Endodermal cell (in vitro differentiated cells): ENCODE measurements at places on chromosomes 16 and 17. TPM values are rescaled to one million over a fixed set of nuclear protein-coding genes. Genes with fewer than 3 reads are reported as not detected.

DNA sequence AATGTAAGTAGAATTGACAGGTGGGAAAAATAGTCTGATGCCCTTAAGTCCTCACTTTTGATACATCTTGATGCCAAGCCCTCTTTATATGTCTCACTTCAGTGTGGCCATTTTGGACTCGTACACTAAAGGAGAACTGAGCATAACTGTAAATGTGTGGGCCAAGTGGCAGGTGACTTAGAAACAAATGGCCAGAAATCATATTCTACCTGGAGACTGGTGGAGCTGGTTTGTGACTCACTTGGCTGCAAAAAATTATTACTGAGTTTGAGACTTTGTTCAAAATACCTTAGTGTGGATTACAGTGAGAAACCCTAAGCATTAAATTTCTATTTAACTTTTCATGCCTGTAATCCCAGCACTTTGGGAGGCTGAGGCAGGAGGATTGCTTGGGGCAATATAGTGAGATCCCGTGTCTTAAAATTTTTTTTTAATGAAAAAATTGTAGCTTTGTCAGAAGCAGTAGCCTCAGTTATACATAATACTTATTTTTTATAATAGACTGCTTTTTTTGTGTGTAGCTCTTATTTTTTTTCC lies 5.0 kb downstream of the HAPSTR1 start:
- H3K27ac ChIP-seq: no peak overlapping the region
- H3K4me3 ChIP-seq: peak overlapping the region; percentile 88
- H3K4me1 ChIP-seq: peaks cover 10% of the 10 kb centered on the region
- peaks cover 80% of the 10 kb centered on the region for H3K36me3 ChIP-seq
- H3K27me3 ChIP-seq: no peaks in the 10 kb centered on the region
- peak; percentile 10 for DNase-seq

DNA sequence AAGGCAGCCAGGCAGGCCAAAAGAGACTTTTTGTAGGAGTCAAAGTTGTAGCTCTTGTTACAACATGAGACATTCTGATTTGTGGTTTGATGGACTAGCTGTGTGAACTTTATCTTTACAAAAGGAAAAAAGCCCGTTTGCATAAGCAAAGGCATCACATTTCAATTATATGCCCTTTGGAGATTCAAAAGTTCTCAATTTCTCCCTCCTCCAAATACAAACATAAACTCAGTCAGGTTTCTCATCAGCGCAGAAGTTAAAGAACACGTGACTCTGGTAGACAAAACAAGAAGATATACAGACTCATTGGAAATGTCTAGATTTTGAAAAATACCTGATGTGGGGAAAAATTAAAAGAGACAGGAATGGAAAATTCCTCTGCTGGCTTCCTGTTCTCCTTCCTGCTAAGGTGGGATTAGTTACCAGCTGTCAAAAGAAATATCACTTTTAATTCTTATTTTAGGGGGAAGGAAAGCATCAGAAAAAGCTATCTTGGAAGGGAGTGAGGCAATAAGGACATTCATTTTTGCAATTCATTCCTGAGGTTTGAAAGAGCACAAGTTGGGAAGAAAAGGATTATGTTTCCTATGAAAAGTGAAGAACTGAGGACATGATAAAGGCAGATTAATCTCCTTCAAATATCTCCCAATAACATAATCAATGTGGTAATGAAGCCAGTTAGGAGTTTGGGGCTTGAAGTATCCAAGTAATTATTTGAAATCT lies 4.6 kb upstream of the KCNJ16 start:
- H3K4me3 ChIP-seq: no peak overlapping the region
- peaks cover 6% of the 10 kb centered on the region for H3K4me1 ChIP-seq
- no peaks in the 10 kb centered on the region for H3K36me3 ChIP-seq
- H3K27me3 ChIP-seq: no peaks in the 10 kb centered on the region
- DNase-seq: no peak

GRCh38 chr17:43360376-43360738 lies 38.4 kb upstream of the ARL4D start:
- no peaks in the 10 kb centered on the region for H3K36me3 ChIP-seq
- no peak for DNase-seq
- H3K4me3 ChIP-seq: peak overlapping the region; percentile 78
- no peaks in the 10 kb centered on the region for H3K27me3 ChIP-seq
- no peaks in the 10 kb centered on the region for H3K4me1 ChIP-seq

GRCh38 chr17:76840443-76840767 lies 27.8 kb upstream of the MGAT5B start:
- DNase-seq: peak; percentile 78
- H3K27me3 ChIP-seq: peaks cover 19% of the 10 kb centered on the region
- H3K27ac ChIP-seq: no peak overlapping the region
- H3K4me3 ChIP-seq: no peak overlapping the region
- H3K4me1 ChIP-seq: peaks cover 3% of the 10 kb centered on the region

DNA sequence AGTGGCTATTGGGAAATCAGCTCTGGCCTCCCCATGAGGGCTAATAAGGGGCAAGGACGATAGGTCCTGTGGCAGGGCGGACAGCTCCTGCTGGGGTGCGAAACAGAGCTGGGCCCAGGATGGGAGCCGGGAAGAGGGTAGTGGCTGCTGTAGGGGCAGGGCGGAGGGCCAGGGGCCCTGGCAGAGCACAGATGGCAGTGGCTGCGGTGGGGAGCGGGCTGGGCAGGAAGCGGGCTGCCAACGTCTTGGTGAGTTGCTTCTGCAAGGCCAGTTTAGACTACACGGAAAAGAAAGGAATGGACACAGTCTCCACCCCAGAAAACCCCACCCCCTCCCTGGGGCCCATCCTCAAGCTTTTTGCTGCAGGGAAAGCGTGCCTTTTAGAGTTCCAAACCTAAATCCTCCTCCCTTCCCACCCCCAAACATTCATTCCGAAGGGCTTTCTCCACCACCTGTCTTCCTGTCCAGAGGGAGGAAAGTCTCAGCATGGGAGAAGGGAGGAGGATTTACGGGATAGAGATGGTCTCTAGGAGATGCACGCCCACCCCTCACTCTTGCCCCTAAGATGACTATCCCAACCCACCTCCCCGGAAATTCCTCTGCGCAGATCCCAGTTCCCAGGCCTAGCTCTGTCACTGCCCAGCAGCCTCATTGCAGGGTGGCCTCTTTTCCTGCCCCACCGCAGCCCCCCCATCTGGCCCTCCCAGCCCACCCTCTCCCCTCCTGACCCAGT lies 7.1 kb downstream of the NKIRAS2 start:
- H3K27me3 ChIP-seq: no peaks in the 10 kb centered on the region
- no peaks in the 10 kb centered on the region for H3K4me1 ChIP-seq
- H3K27ac ChIP-seq: no peak overlapping the region
- peaks cover 31% of the 10 kb centered on the region for H3K36me3 ChIP-seq
- no peak overlapping the region for H3K4me3 ChIP-seq

DNA sequence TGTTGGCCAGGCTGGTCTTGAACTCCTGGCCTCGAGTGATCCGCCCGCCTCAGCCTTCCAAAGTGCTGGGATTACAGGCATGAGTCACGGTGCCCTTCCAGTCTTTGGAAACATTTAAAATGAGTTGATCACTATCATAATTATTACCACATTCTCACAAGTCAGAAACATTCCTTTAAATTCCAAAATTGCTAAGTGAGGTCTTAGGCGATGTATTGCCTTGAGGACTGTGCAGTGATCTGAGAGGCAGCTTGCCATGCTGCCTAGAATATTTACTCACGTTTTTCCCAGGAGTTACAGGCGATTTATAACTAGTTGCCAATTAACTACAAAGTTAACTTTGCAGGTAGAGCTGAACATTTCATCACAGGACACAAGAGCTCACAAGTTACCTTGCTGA lies 5.7 kb upstream of the ATXN1L start:
- H3K27ac ChIP-seq: no peak overlapping the region
- no peaks in the 10 kb centered on the region for H3K36me3 ChIP-seq
- H3K4me3 ChIP-seq: no peak overlapping the region

DNA sequence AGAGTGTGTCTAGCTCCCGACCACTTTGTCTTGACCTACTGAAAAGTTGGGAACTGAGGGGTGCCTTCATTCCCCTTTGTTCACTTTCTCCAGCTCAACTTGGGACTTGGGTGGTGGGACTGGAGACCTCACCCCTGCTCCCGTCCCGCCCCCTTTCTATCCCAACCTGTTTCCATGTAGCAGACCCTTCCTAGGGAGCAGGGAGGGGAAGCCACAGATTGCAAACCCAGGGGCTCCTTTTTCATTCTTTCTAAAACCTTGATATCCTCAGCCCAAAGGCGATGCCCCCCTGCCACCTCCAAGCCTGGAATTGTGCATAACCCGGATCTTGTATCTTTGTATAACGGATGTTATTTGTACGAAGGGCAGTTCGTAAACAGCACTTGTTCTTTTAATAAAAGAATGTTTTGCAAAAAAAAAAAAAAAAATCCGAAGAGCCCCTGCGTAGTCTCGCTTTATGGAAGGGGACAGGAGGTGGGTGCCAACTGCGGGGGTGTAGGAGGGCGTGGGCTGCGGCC lies 714 bp upstream of the CISD3 start:
- peaks cover 24% of the 10 kb centered on the region for H3K36me3 ChIP-seq
- no peak for DNase-seq
- no peaks in the 10 kb centered on the region for H3K27me3 ChIP-seq
- peaks cover 3% of the 10 kb centered on the region for H3K4me1 ChIP-seq
- peak overlapping the region; percentile 78 for H3K4me3 ChIP-seq
- H3K27ac ChIP-seq: no peak overlapping the region

GRCh38 chr16:51968749-51969148 lies 578.2 kb downstream of the TOX3 start:
- H3K27me3 ChIP-seq: no peaks in the 10 kb centered on the region
- H3K4me1 ChIP-seq: no peaks in the 10 kb centered on the region
- H3K4me3 ChIP-seq: no peak overlapping the region
- DNase-seq: no peak

- no peak overlapping the region for H3K4me3 ChIP-seq
- DNase-seq: no peak
- peaks cover 41% of the 10 kb centered on the region for H3K27me3 ChIP-seq
- no peak overlapping the region for H3K27ac ChIP-seq
- peaks cover 6% of the 10 kb centered on the region for H3K4me1 ChIP-seq
- no peaks in the 10 kb centered on the region for H3K36me3 ChIP-seq
These were observed 21.9 kb upstream of the SSTR2 start for GRCh38 chr17:73142872-73143381.

GRCh38 chr17:30720013-30720471 lies 104.5 kb downstream of the CRLF3 start:
- H3K36me3 ChIP-seq: no peaks in the 10 kb centered on the region
- no peaks in the 10 kb centered on the region for H3K4me1 ChIP-seq
- peak; percentile 39 for DNase-seq
- H3K27me3 ChIP-seq: no peaks in the 10 kb centered on the region

GRCh38 chr17:13492737-13493122 lies 109.0 kb downstream of the HS3ST3A1 start:
- no peak overlapping the region for H3K4me3 ChIP-seq
- DNase-seq: no peak
- no peak overlapping the region for H3K27ac ChIP-seq
- H3K4me1 ChIP-seq: no peaks in the 10 kb centered on the region
- no peaks in the 10 kb centered on the region for H3K36me3 ChIP-seq

DNA sequence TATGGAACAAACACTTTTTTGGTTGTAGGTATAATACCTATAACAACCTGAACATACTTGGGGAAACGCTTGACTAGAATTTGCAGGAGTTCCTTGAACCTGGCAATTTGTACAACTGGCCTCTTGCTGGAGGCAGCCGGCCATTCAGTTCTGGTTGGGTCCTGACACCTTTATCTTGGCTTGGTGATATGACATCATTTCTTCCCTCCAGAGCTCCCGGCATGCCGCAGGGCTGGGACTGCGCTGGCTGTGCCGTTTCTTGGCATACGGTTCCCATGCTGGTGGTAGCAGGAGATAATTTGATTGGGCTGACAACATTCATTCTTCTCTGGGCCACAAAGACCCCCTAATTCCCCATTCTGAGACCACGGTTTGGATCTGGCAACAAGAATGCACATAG lies 87.5 kb downstream of the ASIC2 start:
- no peaks in the 10 kb centered on the region for H3K36me3 ChIP-seq
- peak; percentile 35 for DNase-seq
- no peaks in the 10 kb centered on the region for H3K4me1 ChIP-seq
- H3K4me3 ChIP-seq: no peak overlapping the region

DNA sequence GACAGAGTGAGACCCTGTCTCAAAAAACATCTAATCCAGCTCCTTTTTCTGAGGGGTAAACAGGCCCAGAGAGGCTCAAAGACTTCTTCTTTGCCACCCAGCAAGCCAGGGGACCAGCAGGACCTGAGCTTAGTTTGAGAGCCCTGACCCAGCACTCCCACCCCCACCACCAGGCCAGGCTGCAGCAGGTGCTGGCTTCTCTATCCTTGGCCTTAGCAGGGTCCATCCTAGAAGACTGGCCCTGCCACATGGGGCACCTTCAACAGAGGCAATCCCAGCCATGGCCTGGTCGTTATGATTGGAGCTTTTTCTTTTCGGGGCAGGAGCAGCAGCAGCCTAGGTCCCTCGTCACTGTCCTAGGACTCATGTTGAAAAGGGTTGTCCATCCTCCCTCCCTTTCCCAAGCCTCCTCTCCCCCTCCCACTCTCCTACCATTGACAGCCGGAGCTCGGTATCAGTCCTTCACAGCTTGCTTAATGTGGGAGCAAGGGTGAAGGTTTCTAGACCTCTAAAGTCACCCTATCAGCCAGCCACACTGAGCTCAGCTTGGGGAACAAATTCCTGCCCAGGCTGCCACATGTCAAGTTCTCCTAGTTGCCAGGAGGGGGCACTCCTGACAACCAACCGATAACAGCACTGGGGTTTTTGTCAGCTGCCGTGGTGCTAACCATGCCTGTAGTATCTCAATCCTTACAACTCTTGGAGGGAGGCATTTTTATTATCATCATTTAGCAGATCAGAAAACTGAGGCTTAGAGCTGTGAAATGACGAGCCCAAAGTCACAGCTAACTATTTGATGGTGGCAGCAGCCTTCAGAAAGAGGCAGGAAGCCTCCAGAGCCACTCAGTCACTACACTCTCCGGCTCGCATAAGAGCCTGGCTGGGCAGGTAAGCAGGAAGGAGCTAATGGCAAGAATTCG lies 11.2 kb downstream of the MRPL27 start:
- H3K36me3 ChIP-seq: peaks cover 44% of the 10 kb centered on the region
- no peak overlapping the region for H3K27ac ChIP-seq
- no peaks in the 10 kb centered on the region for H3K27me3 ChIP-seq
- H3K4me1 ChIP-seq: peaks cover 16% of the 10 kb centered on the region
- peak; percentile 91 for DNase-seq
- H3K4me3 ChIP-seq: no peak overlapping the region

- no peak overlapping the region for H3K4me3 ChIP-seq
These were observed 108.7 kb downstream of the VAT1L start for GRCh38 chr16:77897129-77897437.

GRCh38 chr17:45318561-45319230 lies 1.9 kb upstream of the MAP3K14 start:
- H3K27ac ChIP-seq: no peak overlapping the region
- H3K36me3 ChIP-seq: no peaks in the 10 kb centered on the region
- no peak overlapping the region for H3K4me3 ChIP-seq
- H3K27me3 ChIP-seq: no peaks in the 10 kb centered on the region
- peak; percentile 55 for DNase-seq

TUBG2 gene
- 34.9 to 41.1 TPM (median 38.0 TPM) in 3 replicates for total RNA-seq

WSCD1 gene
- total RNA-seq: 6.5 and 10.5 TPM in 2 replicates

SMTNL2 gene
- total RNA-seq: 0.68 and 0.79 TPM in 2 replicates

CHMP6 gene
- 32.2 and 32.5 TPM in 2 replicates for total RNA-seq

ASPA gene
- not detected in 3 replicates for total RNA-seq

STX4 gene
- 34.4 and 35.6 TPM in 2 replicates for total RNA-seq

PRKCB gene
- total RNA-seq: 0.38 to 1.7 TPM (median 0.76 TPM) in 3 replicates

CDH11 gene
- total RNA-seq: 0.73 to 1.3 TPM (median 0.99 TPM) in 3 replicates

ZPBP2 gene
- not detected in 3 replicates for total RNA-seq
